Activated CD4-positive, alpha-beta T cell treated with anti-CD3 and anti-CD28 coated beads, Interleukin-2, amount 10 ng/mL, durations not matched to agents 7 days and 5 days (primary cell): ENCODE measurements at places on chromosomes 6 and 20. TPM values are rescaled to one million over a fixed set of nuclear protein-coding genes. Genes with fewer than 3 reads are reported as not detected.

Gene ETV7
- 13.4 TPM for total RNA-seq

Gene PRR18
- not detected for total RNA-seq

DNA sequence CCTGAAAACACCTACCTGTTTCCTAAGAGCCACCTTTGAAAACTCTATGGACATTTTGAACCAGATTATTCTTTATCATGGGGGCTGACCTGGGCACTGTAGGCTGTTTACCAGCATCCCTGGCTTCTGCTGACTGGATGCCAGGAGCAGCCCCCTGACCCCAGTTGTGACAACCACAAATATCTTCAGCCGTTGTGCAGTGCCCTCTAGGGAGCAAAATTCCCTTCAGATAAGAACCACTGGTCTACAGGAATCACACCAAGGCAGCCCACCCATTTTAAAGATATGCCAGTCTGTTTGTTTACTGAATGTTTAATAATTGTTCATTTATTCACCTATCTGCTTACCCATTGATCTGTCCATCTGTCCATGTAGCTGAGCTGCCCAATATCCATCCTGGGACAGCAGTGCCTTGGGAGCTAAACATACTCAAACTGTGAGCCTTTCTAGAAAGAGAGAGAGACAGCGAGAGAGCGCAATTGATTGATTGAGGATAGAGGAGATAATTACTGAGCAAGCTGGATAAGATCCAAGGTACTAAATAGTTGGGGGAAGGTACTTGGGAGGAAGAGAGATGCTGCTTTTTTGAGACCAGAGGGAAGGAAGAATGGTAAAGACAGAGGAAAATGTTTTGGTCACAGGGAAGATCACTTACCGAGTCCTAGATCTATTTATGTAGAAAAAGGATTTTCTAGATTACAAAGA lies 276.8 kb downstream of the NRN1 start:
- no peak overlapping the region for H3K27ac ChIP-seq
- DNase-seq: no peak
- no peaks in the 10 kb centered on the region for H3K27me3 ChIP-seq
- H3K36me3 ChIP-seq: no peaks in the 10 kb centered on the region

- H3K4me1 ChIP-seq: peaks cover 2% of the 10 kb centered on the region
- H3K36me3 ChIP-seq: peaks cover 7% of the 10 kb centered on the region
- DNase-seq: no peak
Measured at GRCh38 chr6:5562277-5562676, 301.0 kb downstream of the FARS2 start.

GRCh38 chr6:114419175-114419574 lies 76.4 kb upstream of the HS3ST5 start:
- no peaks in the 10 kb centered on the region for H3K36me3 ChIP-seq
- no peak overlapping the region for H3K27ac ChIP-seq
- DNase-seq: no peak
- H3K4me1 ChIP-seq: no peaks in the 10 kb centered on the region

- H3K4me3 ChIP-seq: no peak overlapping the region
- H3K36me3 ChIP-seq: peaks cover 14% of the 10 kb centered on the region
- DNase-seq: no peak
- no peaks in the 10 kb centered on the region for H3K27me3 ChIP-seq
- peaks cover 11% of the 10 kb centered on the region for H3K4me1 ChIP-seq
Measured at GRCh38 chr6:127300411-127300810, 33.7 kb downstream of the RNF146 start.

- H3K36me3 ChIP-seq: no peaks in the 10 kb centered on the region
- H3K4me3 ChIP-seq: no peak overlapping the region
- DNase-seq: no peak
- peaks cover 9% of the 10 kb centered on the region for H3K27me3 ChIP-seq
- peaks cover 5% of the 10 kb centered on the region for H3K4me1 ChIP-seq
Measured at GRCh38 chr6:150310539-150310938, 58.3 kb upstream of the IYD start.

DNA sequence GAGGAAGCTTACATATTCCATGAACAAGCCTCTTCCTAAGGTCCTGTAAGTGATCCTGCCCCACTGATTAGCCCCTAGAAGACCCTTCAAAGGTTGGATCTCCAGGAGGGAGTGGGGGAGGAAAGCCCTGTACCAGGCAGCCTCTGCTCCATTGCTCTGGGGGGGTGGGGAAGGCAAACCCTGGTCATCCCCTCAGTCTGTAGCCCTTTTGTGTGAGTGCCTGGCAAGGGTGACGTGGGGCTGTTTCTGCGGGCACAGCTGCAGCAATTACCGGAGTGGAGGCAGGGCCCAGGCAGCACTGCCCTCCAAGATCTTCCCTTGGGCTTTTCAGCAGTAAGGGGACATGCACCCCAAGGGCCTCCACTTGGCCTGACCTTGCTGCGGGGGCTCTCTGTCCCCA lies at the start of gene MOG:
Gene MOG (plus strand): TSS at position 295 of the 400 bp plus-strand sequence. CDS start 118 bp downstream, outside the sequence.
- H3K27ac ChIP-seq: no peak within 1 kb of the TSS
- no peak within 1 kb of the TSS for H3K4me3 ChIP-seq
- peaks cover under 1% of the 10 kb centered on the region for H3K4me1 ChIP-seq
- no peaks in the 10 kb centered on the region for H3K36me3 ChIP-seq
- H3K27me3 ChIP-seq: peaks cover 32% of the 10 kb centered on the region
